ENCODE measurements at places on chromosomes 7 and 10.

DNA sequence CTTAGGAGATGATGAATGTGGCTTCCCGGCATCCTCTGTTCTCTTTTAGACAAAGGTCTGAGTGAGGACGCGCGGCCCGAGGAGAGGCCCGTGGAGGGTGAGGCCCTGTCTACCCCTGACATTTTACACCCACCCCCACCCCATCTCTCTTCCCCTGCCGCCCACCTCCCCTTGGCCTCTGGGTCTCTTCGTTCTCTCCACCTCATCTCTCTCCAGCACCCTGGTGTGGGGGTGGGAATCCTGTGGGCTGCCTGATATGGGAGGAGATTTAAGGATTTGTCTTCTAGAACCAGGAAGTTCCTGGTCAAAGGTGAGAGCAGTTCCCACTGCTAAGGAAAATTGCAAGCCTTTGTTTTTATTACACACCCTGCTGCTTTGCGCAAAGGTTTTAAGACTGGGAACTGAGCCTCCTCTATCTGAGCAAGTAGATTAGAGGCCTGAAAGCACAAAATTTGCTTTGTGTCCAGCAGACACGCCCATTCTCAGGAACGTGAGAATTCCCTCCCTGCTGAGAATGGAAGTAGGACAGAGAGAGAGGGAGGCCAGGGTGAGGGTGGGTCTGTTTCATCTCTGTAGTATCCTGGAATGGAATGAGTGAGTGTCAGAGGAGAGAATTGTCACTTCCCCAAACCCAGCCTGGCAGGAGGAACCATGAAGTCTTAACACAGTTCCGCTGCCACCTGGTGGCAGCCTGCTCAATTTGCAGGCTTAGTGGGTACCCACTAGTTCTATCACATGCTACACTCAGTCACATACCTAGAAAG is 91.2 kb downstream of the GTF2IRD1 start:
- peak; percentile 4 for DNase-seq

- no peak for DNase-seq
Observed at GRCh38 chr7:142954680-142955268, 7.4 kb downstream of the KEL start.

GRCh38 chr10:63197344-63198092 is 64.4 kb downstream of the NRBF2 start:
- peak; percentile 95 for DNase-seq

GRCh38 chr7:43880596-43880995 is 11.3 kb upstream of the MRPS24 start:
- DNase-seq = no peak

- DNase-seq = no peak
Observed at GRCh38 chr10:71040343-71040742, 152.0 kb upstream of the PCBD1 start.

DNA sequence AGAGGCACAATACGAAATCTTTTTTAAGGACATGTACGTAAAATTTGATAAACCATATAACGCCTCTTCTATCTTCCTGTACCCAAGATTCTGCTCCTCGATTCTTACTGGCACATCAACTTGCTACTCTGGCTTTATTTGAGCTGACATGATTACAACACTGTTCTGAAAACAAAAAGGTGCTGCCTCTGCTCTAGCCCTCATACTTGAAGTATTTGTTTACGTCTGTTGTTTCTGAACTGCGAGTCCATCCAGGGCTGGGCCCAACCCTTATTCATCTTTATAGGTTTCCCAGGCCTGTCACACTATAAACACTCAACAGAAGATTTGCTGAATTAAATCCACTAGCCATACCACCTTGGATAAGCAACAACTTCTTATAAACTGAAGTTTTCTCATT is 96.2 kb upstream of the SVIL start:
- no peak for DNase-seq

DNA sequence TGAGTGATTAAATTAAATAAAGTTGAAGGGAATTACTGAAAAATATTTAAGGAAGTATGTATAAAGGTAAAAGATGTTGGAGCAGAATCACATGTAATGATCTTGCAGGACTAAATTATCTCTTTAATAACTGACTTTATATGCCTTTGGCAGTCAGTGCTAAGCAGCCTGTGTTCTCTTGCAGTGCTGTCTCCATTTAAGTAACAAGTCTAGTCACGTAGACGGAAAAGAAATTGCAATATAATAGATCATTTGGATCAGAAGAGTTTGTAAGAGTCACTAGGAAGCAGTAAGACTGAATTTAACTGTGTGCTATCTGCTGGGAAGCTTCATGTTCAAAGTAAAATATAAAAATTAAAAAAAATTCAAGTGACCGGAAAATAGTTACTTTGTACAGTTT is 21.4 kb downstream of the BZW2 start:
- DNase-seq = no peak

GRCh38 chr7:144454256-144455039 is 51.0 kb upstream of the NOBOX start:
- DNase-seq = no peak

DNA sequence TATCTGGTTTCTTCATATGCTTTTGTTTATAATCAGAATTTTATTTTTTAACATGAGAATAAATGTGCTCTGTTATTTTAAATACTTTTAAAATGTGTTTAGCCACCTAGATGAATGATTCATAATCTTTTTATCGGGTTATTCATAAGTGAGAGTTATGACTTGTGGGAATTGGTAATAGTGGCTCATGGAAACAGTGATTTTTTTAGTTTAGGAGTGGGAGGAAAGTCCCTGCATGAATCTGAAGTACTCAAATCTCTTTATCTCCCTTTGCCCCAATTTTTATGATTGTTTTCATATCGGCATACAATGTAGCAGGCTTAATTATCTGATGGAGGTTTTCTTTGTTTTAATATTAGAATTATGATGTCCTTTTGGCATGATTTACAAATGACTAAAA is 42.9 kb downstream of the TAX1BP1 start:
- no peak for DNase-seq

DNA sequence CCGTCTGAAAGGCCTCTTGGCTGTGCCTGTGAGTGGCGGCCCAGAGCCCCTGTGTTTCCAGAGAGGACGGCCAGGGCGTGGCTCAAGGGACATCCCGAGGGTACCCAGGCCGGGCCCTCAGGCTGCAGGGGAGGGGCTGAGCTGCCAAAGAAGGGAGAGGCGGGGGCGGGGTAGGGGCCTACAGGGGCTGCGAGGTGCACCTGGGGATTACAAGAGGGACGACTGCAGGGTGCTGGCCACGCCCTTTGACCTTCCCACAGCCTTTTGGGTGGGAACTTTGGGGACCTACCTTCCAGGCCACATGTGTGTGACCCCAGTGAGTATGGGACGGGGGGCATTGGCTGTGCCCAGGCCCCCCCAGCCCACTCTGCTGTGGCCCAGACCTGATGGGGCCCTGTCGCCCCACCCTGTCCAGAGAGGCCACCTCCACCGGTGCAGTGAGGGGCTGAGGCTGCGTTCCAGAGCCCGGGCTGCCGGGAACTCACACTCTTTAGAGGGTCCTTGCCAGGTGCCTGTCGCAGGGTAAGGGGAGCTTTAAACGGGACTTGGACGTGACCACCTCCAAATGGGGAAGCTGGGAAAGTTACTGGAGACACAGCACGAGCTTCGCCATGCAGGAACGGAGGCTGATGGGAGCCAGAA is 19.0 kb upstream of the NKX6-2 start:
- DNase-seq = no peak

DNA sequence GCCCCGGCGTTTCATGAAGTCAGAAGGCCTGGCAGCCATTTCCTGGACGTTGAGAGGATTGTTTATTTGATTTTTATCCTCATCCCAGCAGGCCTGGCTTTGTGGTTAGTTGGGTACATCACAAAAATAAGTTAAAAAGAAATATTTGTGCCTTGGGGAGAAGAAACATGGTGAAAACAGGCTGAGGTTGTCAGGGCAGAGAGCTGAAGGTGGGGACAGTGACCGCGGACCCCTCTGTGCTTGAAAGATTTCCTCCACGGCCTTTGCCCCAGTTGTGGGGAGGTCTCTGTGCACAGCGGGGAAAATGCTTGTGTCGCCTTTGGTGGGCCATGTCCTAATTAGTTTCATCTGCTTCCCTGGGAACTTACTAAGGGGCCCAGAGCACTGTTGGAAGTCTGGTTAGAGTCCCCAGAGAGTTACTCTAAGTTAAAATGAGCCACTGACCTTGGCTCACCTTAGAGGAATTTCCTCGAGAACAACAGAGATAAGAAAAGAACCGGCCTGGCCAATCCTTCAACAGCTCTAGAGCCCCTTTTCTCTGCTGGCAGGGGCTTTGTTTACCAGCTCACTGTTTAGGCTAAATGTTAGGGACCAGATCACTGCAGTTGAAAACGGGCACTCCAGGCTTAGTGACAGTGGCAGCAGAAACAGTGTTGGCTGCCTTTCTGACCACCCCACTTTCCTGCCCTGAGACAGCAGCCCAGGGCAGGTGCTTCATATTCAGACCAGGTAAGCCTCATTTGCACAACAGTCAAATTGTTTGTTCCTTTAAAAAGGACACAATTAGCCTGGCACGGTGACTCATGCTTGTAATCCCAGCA is 37.9 kb downstream of the CRCP start:
- peak; percentile 68 for DNase-seq

- no peak for DNase-seq
Observed at GRCh38 chr7:118753479-118753878, 529.0 kb downstream of the ANKRD7 start.

DNA sequence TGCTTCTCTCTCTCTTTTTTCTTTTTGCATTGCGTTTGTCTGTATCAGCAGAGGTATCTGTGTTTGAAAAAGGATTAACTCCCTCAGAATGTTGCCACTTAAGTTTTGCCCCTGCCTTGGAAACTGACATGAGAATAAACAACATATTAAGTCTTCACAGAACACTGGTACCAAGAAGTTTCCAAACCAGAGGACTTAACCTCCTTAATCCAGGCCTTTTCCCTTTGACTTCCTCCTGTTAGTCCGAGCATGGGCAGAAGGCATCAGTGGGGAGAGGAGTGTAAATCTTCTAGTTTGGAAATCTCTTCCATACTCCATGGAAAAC is 681.4 kb downstream of the LRMDA start:
- DNase-seq = no peak

DNA sequence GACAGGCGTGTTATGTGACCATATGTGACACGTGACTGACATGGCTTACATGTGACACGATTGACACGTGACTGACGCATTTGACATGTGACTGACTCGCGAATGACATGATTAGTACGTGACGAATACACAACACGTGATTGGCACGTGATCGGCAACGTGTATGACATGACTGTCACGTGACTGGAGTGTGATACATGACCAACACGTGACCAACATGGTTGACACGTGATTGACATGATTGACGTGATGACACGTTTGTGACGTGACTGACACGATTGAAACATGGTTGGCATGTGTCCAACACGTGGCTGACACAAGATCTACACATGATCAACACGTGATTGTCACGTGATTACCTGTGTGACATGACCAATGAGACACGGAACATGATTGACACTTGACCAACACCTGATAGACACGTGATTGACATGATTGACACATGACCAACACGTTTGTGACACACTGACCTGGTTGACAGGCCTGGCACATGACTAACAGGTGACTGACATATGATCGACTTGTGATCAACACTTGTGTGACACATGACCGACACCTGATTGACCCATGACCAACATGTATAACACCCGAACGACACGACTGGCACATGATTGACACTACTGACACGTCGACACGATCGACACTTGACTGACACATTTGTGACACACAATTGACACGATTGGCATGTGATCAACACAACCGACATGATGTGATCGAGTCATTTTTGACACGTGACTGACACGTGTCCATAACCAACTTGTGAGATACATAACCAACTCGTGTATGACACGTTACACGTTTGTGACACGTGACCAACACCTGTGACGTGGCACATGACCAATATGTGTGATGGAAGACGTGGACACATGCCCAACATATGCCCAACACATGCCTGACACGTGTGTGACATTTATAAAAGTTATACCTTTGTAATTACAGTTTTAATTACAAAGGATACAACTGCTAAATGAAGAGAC is 21.1 kb downstream of the CRPPA start:
- no peak for DNase-seq

DNA sequence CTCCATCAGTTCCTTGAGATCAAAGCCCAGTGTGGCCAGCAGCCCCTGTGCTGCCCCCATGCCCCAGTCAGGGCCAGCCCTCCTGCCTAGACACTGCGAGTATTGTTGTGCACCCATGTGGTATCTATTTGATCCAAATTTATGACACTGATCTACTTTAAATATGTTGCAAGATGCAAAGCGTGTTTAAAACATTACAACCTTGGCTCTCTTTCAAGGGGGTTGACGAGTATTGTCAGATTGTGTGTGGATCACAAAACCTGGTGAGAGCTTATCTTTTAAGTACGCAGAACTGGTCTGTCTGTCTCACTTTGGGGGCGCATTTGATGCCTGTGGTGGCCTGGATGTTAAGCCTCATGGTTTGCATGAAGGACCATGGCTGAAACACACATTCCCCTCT is 108.9 kb downstream of the COL13A1 start:
- DNase-seq = no peak

GRCh38 chr7:44144426-44144967 is 3.4 kb upstream of the MYL7 start:
- DNase-seq = no peak

- no peak for DNase-seq
Observed at GRCh38 chr7:30921540-30922401, 10.1 kb downstream of the AQP1 start.

- no peak for DNase-seq
Observed at GRCh38 chr7:94590526-94591162, 65.3 kb downstream of the SGCE start.

GRCh38 chr10:86413046-86413728 is 46.6 kb upstream of the GRID1 start:
- no peak for DNase-seq

- no peak for DNase-seq
Observed at GRCh38 chr10:49243139-49243538, 54.9 kb upstream of the TMEM273 start.

- DNase-seq = peak; percentile 97
Observed at GRCh38 chr10:71835671-71836595, 15.1 kb downstream of the PSAP start.

DNA sequence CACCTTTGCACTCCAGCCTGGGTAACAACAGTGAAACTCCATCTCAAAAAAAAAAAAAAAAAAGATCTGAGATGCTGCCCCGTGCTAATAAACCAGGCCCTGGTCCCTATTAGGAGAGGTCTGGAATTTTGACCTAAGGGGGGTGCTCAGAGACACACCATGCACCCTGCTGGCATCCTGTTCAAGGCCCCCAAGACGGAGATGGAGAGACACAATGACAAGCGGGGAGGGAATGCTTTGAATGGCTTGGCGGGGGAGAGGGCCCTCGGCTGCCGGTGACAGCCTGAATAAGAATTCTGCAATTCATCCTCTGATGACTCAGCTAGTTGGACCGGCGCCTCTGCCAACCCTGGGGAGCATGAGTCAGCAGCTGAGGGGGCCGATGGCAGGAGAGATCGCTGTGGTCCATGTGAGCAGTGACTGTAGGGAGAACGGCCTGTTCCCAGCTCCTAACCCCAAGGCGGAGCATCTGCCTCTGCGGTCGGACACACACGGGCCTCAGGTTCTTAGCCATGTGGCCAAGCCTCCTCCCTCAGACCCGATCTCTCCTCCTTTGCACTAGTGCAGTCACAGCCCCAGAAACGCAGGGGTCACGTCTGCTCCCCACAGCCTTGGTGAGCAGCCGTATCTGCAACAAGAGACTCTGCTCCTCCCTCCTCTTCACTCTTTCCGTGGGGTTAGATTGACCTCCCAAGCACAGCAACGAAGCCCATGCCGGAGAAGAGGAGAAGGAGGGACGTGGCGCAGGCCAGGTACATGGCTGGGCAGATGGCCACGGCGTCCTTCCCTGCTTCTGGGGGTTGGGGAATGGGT is 14.9 kb downstream of the TRIM56 start:
- peak; percentile 96 for DNase-seq

GRCh38 chr10:43190775-43191174 is 52.5 kb downstream of the CSGALNACT2 start:
- DNase-seq = no peak

GRCh38 chr7:124881981-124882380 is 47.6 kb downstream of the POT1 start:
- DNase-seq = no peak
